Karpas-422 (cell line): ENCODE measurements at places on chromosomes 16 and 17. TPM values are rescaled to one million over a fixed set of nuclear protein-coding genes. Genes with fewer than 3 reads are reported as not detected.

GRCh38 chr17:13338421-13338820 lies 263.3 kb downstream of the HS3ST3A1 start:
- no peak overlapping the region for H3K27ac ChIP-seq
- H3K4me1 ChIP-seq: no peaks in the 10 kb centered on the region
- no peak overlapping the region for H3K4me3 ChIP-seq
- no peaks in the 10 kb centered on the region for H3K36me3 ChIP-seq

TNFRSF17 gene
- total RNA-seq: 6.2 and 24.0 TPM in 2 replicates

DRC3 gene
- 4.5 TPM in 1 of 2 replicates, not detected in the other for total RNA-seq

DNA sequence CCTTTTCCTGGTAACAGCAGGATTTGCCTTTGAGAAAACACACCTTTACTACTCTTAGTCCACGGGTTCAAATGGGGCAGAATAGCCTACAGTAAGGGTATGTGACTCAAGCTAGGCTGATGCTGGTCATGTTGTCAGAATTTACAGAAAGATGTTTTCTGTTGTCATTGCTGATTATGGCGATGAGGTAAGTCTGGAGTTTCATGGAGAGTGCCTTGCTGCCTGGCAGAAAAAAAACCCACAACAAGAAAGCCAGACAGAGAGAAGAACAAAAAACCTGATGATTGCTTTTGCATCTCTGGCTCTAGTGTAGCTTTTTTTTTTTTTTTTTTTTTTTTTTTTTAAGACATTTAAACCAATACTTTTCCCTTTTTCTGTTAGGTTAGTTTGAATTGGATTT lies 47.9 kb downstream of the SLC6A4 start:
- peaks cover 3% of the 10 kb centered on the region for H3K4me1 ChIP-seq
- H3K27me3 ChIP-seq: no peaks in the 10 kb centered on the region
- peaks cover 19% of the 10 kb centered on the region; the same call in 1 of the 2 replicates for H3K36me3 ChIP-seq
- H3K27ac ChIP-seq: no peak overlapping the region
- no peak for DNase-seq
